ENCODE measurements at places on chromosomes 1 and 21. TPM values are rescaled to one million over a fixed set of nuclear protein-coding genes. Genes with fewer than 3 reads are reported as not detected.

The GBP4 gene
- total RNA-seq: not detected

GRCh38 chr1:87129038-87129437 lies 199.6 kb upstream of the LMO4 start:
- DNase-seq: no peak

GRCh38 chr1:240074908-240075307 lies 16.8 kb upstream of the FMN2 start:
- no peak for DNase-seq

DNA sequence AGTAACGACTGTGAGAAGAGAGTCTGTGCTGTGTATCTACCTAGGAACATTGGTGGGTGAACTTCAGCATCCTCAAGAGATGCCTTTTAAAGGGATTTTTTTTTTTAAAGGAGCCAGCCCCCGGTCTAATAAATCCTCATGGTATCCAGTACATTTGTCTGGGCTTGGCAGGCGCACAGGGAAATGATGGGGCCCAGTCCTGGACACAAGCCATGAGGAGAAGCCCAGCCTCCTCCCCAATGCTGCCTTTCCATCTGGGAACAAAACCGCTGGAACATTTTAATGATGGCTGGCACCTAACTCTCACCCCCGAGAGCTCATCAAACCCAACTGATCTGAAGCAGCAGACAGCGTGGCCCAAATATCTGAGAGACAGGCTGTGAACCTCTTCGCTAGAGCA lies 64.2 kb downstream of the ACOT7 start:
- DNase-seq: no peak

The C1orf198 gene
- total RNA-seq: 30.8 TPM

The SYT14 gene
- under 0.01 TPM for total RNA-seq
